ENCODE measurements at places on chromosomes 2 and 18.

- DNase-seq: no peak
Observed at GRCh38 chr2:120893811-120894584, 158.3 kb downstream of the GLI2 start.

DNA sequence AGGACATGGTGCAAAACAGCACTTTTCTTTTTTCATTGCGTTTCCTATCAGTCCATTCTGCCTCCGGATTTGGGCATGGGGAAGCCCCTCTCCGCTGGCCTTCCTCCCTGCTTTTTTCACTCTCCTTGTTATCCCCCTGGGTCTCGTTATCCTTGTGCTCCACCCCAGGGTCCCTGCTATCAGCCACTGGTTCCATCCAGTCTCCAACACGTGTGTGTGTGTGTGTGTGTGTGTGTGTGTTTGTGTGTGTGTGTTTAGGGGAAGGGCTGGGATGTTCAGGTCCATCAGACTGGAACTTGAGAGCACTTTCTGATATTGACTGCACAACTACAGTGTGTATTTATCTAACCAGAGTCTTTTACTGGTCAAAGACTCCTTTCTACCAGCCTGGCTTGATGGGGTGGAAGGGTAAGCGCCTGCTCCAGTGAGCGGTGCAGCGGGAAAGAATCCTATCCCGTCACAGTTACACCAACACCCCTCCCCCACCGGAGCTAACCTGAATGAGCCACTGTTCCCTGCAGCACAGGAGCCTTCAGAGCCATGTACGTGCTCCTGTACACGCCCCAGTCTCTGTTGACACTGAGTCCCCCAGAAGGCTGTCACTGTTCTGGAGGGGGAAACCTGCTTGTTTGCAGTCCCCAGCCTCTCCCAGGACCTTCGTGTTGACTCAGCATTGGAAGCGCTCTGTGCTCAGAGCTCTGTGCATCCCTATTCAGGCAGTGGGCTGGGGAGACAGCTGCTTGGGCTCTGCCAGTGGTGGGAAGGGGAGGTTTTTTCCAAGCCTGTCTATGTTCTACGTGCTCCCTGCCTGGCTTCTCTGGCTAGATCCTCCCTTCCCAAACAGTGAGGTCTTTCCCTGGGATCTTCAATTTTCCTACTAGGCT lies 4.6 kb downstream of the INHA start:
- no peak for DNase-seq

DNA sequence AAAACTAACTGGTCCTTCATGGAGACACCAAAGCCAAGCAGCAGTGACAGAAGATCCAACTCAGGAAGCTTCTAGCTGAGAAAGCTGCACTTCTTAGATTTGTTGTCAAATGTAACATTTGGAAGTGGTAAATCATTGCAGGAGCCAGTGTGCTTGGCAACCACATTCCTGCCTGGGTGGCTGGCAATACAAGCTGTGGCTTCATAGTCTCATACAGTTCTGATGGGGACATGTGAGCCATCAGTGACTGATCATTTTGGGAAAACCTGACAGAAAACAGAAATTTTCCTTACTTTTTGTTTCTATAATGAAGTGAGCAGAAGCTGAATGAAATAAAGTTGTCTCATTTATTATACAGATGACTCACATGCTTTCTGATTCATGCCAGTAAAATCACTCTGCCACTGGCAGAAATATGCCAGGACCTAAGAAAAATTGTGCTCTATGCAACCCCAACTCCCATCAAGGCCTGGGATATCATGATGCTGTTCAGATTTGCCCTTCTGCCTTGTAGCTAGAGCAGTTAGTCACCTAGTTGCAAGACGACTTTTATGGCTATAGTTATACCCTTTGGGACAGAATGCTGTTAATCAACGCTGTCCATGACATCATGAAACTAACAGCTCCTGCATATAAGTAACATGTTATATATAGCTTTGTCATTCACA lies 508.1 kb downstream of the ADCYAP1 start:
- DNase-seq: no peak

DNA sequence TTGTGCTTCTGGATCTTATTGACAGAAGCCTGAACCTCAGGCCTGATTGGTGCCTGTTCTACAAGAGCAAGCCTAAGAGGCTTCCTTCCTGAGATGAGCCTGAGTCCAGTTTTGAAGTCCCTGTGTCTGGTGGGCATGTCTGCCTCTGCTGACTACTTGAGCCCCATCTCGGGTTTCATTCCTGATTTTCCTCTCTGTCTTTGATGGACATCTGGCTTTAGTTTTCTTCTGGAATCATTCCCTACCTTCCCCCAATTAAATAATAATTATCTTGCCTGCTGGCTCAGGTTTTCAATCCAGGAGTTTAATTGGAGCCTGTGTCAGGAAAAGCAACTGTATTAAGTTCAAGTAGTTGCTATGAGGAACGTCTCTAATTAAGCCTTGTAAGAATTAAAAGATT lies 135.5 kb upstream of the MC4R start:
- DNase-seq: no peak

DNA sequence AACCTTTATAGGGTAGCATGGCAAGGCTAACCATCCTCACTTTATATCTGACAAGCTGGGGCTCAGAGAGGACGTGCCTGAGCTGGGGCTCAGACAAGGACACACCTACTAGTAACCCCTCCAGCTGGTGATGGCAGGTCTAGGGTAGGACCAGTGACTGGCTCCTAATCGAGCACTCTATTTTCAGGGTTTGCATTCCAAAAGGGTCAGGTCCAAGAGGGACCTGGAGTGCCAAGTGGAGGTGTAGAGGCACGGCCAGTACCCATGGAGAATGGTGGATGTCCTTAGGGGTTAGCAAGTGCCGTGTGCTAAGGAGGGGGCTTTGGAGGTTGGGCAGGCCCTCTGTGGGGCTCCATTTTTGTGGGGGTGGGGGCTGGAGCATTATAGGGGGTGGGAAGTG lies 1.2 kb upstream of the DES start:
- no peak for DNase-seq

- no peak for DNase-seq
Observed at GRCh38 chr2:138440759-138441158, 60.8 kb upstream of the SPOPL start.

Data from stimulated activated CD4-positive, alpha-beta T cell treated with anti-CD3 and anti-CD28 coated beads, Interleukin-1b, Interleukin-23, amount 100 ng/mL, for 24 hours (primary cell).